ENCODE measurements at places on chromosomes 6 and 20. TPM values are rescaled to one million over a fixed set of nuclear protein-coding genes. Genes with fewer than 3 reads are reported as not detected.

The RALY gene
- 92.4 TPM for total RNA-seq

The COL12A1 gene
- total RNA-seq = 376 TPM

GRCh38 chr20:16143596-16143995, 429.7 kb downstream of the KIF16B start:
- DNase-seq = no peak

The SLCO4A1 gene
- total RNA-seq = 44.4 TPM

- DNase-seq = no peak
Observed at GRCh38 chr20:3671986-3672546, 8.9 kb upstream of the GFRA4 start.
